ENCODE measurements at places on chromosomes 11 and 22. TPM values are rescaled to one million over a fixed set of nuclear protein-coding genes. Genes with fewer than 3 reads are reported as not detected.

DNA sequence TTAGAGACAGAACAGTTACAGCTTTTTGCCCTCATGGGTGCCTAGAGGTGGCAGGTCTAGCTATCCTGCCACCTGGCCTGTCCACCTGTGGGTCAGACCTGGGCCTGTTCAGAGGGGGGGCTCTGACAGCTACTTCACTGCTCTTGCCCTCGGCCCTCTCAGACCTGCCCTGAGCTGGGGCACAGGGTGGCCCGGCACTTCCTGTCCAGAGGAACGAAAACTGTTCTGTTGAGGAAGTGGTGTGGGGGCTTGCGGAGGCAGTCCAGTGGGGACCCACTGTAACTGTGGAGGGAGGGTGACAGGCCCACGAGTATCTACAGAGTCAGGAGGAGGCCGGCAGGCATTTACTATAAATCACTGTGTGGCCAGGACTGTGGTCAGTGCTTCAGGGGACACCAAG is 16.2 kb downstream of the TESMIN start:
- DNase-seq, result no peak

- no peak for DNase-seq
Measured at GRCh38 chr11:8907116-8907515, 3.9 kb upstream of the AKIP1 start.

Gene MMP3
- total RNA-seq, result not detected

Gene PIWIL4
- 10.2 TPM for total RNA-seq

Data from K562 (cell line).